ENCODE measurements at places on chromosomes 1 and 21.

DNA sequence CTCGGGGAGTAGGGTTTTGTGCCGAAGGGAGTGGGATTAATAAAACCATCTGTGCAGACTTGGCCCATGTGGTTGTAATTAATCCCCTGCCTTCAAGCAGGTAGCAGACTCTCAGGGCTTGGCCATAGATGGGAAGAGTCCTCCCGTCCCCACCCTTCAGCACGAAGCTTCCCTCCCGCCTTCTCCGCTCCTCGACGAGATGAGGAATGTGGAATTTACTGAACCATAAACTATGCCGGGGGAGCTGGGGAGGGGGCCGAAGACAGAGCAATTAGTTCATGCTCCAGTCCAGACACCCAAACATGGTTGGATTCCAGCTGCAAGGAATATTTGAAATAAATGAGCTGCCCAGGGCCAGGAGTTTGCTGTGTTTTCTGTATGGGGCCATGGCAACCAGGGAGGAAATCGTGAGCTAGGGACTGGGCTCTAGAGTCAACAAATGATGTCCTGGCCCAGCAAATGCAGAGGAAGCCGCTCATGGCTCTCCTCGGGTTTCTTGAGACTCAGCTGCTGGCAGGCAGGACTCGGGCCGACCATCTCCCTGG, 78.8 kb downstream of the SPSB1 start:
- DNase-seq, result peak; percentile 96

DNA sequence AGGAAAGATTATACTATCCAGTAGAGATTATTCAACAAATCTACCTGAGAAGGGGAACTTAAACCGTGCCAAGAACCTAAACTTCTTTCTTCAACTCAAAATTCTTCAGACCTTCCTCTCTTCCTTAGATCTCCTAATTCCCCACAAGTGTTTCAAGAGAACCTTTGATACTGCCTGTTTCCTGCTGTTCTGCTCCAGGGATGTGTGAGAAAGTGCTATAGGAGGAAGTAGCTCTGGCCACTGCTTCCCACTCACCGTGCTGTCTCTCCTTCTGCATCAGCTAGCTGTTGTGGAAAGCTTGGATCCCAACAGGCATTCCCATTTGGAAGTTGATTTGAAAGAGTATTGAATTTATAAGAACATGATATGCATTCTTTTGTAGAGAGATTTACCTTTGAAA, 4.5 kb upstream of the NOS1AP start:
- no peak for DNase-seq

DNA sequence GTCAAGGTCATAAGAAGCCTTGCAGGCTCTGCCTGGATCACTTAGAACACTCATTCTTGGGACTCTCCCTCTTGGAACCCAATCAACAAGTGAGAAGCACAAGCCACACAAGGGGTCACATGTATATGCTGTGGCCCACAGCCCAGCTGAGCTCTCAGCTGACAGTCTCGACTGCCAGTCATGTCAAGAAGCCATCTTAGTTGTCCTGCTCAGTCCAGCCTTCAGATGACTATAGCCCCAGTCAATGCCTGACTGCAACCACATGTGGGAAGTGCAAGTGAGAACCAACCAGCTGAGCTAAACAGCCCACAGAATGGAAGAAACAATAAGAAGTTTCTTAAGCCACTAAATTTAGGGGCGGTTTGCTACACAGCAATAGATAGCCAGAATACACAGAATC, 356.0 kb downstream of the KCNH1 start:
- DNase-seq, result no peak

DNA sequence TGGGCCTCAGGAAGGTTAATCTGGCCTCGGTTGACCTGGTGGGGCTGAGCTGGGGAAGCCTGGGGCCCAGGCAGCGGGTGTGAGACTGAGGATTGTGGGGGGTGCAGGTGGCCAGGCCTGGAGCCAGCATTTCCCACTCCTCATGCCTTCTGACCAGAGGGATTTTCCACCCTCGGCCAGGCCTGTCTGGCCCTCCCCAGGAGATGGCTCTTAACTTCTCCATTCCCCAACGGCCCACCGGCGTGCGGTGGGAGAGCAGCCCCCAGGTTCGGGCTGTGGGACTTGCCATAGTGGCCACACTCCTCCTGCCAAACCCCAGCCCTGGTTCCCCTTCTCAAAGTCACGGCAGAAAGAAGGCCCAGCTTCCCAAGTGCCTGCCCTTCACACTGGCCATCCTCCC, 126.5 kb upstream of the RUNX3 start:
- no peak for DNase-seq

DNA sequence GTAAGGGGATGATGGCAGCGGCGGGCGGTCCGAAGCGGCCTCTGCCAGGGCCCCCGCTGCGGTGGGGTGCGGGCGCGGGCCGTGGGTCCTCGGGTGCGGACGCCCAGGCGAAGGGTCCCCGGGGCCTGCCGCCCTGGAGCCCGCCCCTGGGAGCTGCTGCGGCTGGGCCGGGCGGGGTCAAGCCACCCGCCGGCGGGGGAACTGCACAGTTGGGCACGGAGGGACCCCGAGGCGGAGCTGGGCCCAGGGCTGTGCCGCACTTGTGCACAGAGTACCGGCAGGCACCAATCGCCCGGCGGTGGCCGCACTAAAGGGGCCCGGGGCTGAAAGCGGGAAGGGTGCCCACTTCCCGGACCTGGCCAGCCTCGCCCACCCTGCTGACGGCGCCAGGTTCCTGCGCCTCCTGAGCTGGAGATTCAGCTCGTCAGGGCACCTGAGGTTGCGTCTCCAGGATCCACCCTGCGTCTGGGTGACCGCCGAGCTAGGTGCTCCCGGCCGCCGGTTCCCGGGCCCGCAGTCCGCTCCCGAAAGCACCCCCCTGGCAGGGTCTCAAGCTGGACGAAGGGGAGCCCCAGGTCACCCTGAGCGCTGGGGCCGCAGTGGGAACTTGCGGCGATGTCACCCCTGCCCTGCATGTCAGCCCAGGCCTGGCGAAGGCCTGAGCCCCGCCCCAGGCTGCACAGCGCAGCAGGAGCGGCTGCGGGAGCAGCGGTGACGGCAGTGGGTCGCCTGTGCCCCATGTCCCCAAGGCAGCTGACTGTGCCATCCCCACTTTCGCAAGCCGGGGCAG, 56.7 kb upstream of the ETV3 start:
- peak; percentile 65 for DNase-seq

GRCh38 chr1:43267291-43267805, 2.4 kb upstream of the TMEM125 start:
- peak; percentile 16 for DNase-seq

- DNase-seq, result no peak
Observed at GRCh38 chr21:42411891-42412635, 8.4 kb downstream of the UBASH3A start.

DNA sequence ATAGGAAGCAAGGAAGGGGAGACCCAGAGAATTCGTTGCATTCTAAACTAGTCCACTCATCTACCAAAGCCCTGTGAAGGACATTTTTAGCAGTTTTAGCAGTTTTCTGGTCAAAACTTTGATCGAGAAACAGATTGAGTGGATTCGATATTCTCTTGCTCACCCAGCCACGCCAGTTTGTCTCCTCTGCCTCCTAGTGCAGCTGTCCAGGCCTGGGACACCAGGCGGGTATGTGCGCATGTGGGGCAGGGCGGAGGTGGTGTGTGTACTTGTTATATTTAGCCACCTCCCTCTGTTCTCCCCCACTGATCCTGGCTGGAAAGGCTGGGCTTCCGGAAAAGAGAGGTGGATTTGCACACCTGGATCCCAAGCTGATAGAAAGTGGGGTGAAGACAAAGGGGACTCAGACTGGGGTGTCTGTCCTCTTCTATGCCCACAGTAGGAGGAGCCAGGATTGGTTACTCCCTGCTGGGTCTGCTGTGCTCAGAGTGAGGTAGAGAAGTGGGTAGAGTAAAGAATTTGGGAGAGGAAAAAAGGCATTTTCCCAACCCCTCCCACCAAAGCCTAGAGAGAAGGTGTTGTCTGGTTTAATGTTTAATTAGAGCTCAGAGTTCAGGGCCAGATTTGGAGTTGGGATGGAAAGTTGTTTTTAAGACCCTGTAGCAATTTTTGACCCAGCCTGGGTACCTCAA, 3.8 kb downstream of the LMNA start:
- DNase-seq, result no peak

- no peak for DNase-seq
Observed at GRCh38 chr1:175690298-175690697, 53.1 kb downstream of the TNR start.

DNA sequence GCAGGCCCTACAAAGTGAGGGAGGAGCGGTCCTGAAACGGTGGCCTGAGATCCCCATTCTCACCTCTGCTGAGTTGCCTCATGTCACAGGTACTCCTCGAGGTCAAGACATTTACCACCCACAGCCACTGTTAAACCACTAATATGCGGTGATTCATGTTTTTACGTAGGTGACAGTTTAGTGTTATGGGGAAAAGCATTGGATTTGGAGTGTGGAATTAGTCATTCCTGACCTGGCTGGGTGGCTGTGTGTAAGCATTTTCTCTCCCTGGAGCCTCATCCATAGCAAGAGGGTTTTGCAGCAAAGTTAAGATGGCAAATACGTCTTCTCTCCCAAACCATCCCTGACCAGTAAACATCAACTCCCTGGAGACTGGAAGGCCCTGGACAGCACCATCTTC, 57.8 kb upstream of the KCNJ6 start:
- no peak for DNase-seq

- DNase-seq, result peak; percentile 26
Observed at GRCh38 chr1:54619749-54620148, 3.6 kb downstream of the FAM151A start.

GRCh38 chr1:235552146-235552716, 48.0 kb upstream of the B3GALNT2 start:
- no peak for DNase-seq

GRCh38 chr1:164982545-164982944, 374.0 kb downstream of the LMX1A start:
- DNase-seq, result no peak

DNA sequence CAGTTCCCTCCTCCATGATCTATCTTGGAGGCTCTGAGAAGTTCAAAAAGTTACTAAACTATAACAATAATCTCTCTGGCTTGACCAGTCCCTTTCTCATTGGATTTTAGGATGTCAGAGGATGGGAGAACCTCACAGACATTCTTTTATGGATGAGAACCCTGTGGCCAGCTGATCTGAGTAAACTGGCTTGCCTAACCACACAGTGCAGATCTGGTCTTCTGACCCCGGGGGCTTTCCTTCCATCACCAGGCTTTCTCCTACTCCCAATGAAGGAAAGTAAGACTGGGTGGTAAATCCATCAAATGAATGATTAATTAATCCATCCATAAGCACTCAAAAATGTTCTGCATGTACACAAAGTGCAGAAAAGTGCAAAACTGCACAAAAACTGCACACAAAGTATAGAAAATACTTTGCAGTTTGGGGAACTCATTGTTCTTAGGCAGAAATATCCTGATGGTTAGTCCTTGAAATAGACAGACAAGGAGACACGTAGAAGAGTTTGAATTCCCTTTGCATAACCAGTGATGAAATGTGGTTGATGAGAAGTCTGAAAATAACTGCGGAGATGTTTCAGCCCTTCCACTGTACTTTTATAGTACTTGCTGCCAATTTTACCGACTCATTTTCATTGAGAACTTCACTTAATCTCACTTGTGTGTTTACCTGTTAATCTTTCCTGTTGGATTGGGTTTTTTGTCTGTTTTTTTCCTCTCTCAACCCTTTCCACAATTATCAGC, 2.5 kb upstream of the F3 start:
- DNase-seq, result no peak

DNA sequence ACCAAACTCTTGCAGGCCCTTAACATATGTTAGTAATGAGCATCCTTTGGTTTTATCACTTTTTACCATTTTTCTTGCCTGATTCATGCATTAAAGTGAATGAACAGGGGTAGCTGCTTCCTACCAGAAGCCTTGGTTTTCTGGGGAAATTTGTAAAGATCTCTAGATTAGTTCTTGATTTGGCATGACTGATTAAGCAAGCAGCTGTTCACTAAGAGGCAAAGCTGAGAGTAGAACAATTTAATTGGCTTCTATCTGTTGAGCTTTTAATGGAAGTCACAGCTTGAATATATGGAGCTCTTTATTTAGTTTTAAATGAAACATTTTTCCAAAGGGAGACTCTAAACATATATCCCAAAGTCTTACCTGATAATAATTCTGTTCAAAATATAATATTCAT, 23.6 kb downstream of the TLCD4 start:
- DNase-seq, result no peak

GRCh38 chr1:48294656-48295055, 72.1 kb downstream of the SLC5A9 start:
- no peak for DNase-seq

DNA sequence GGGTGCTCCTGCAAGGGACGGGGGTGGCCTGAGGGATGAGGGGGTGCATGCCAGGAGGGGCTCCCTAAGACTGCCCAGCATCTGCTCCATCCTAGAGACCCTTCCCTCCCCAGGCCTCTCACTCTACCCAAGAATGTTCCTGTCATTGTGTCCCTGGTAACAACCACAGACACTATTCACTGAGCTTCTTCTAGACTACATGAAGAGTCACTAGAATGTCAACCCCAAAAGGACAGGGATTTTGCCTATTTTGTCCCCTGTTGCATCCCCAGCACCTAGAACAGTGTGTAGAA, 2.9 kb downstream of the TNFRSF25 start:
- DNase-seq, result no peak

DNA sequence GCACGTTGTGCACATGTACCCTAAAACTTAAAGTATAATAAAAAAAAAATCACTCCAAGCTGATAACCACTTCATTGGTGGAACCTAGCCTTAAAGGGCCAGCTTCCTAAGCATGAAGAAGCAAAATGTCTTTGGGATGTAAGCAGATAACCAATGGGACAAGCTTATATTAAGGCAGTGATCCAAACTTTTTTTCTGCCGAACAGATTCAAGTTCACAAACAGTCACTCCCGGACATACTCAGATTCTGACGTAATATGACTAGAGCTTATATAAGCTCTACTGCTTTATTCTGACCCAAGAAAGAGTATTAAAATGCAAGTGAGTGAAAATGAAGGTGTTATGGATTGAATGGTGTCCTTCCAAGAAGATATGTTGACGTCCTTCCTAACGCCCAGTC, 44.9 kb upstream of the HIVEP3 start:
- DNase-seq, result no peak

- DNase-seq, result no peak
Observed at GRCh38 chr1:54816130-54816529, 15.0 kb upstream of the TTC22 start.

DNA sequence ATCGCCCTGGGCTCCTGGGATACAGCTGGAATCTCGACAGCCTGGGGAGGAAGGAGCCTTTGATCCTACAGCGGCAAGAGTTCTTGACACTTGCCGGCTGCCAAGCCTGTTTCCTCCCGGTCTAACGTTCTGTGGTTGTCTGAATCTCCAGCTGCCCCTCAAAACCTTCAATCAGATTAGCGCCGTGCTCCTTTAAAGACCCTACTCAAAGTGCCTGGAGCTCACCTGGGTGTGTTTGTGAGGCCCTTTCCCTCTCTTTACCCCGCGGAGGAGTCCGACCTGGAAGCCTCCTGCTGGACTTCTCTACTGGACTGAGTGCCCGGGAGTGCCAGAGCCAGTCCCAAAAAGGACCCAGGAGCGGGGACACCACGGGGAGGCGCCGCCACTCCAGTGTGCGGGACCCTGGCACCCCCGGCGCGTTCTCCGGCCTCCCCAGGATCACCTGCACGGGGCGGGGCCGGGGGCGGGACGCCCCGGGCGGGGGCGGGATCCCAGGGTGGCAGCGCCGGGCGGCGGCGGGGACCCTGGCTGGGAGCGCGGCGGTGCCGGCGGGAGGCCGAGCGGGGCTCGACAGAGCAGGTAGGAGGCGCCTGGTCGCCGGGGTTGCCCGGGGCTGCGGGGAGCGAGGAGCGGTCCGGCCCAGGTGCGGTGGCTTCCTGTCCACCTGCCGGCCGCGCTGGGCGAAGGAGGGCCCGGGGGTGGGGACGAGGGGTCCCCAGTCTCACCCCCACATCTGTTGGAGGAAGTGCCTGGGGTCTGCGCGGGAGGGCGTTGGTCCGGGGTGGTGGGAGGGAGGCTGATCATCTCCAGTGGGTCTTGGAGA, at the start of gene NCMAP:
TSS of gene NCMAP (plus strand) at position 497 of the 823 bp plus-strand sequence. CDS start 39,344 bp downstream, outside the sequence.
- DNase-seq, result no peak

GRCh38 chr1:221994274-221994698, 252.4 kb upstream of the DUSP10 start:
- no peak for DNase-seq

All from coronary artery (tissue), 2 donors.